ENCODE measurements at places on chromosomes 12 and 14. TPM values are rescaled to one million over a fixed set of nuclear protein-coding genes. Genes with fewer than 3 reads are reported as not detected.

GRCh38 chr12:132700212-132700822 is 10.3 kb upstream of the PGAM5 start:
- no peak for DNase-seq

DNA sequence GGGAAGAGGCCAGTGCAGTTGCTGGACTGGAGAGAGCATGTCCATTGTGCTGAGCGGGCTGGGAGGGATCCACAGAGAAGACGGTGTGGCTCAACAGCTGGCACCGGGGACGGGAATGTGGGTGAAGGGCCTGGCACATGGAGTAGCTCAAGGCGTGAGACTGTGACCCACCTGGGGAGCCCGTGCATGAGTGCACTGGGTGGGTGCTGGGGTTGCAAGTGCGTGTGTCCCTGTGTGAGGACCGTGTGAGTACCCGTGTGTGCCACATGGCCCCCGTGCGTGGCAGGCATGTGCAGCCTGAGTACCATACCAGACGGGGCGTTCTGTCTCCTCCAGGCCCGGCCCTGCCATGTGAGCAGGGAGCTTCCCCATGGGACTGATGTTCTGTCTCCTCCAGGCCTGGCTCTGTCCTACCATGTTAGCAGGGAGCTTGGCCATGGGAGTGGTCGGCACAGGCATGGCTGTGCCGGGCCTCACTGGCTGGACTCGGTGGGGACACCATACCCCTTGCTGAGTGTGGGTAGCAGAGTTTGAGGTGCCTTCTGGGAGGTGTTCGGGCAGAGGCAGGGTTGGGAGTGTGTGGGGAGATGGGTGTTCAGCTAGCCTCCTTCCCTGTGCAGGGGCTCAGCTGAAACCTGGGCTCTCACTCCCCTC is 234.4 kb downstream of the TMEM121 start:
- no peak for DNase-seq

DNA sequence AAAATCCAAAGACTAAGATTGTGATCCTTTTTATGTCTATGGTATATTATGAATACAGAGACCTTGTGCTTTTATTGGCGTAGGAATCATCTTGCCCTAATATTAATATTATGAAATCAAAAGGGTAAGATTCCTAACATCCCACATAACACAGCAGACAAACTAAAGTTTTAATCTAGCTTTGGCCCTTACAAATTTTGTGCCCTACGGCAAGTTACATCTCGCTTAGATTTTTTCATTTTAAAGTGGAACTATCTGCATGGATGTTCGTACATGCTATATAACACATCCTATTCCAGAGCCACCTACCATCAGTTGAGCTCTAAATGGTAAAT is 217 bp upstream of the SMIM10L1 start:
- DNase-seq, result no peak

DNA sequence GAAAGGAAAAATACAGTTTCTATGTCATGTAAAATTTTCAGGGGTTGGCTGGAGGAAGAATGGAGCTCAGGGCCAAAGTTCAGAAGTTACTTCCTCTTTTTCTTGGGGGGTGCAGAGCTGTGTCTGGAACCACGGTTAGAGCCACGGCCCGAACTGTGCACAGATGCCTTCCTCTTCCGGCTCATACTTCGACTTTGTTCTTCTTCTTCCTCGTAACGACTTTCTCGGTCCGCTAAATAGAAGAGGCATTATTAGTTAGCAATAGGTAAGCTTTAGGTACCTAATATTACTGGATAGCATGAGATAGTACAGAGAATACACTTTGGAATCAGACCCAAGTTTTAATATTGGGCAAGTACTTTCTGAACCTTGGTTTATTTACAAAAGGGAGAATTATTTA is 31.2 kb downstream of the SUPT16H start:
- no peak for DNase-seq

- no peak for DNase-seq
Measured at GRCh38 chr12:48615681-48616080, 45.8 kb upstream of the LALBA start.

DNA sequence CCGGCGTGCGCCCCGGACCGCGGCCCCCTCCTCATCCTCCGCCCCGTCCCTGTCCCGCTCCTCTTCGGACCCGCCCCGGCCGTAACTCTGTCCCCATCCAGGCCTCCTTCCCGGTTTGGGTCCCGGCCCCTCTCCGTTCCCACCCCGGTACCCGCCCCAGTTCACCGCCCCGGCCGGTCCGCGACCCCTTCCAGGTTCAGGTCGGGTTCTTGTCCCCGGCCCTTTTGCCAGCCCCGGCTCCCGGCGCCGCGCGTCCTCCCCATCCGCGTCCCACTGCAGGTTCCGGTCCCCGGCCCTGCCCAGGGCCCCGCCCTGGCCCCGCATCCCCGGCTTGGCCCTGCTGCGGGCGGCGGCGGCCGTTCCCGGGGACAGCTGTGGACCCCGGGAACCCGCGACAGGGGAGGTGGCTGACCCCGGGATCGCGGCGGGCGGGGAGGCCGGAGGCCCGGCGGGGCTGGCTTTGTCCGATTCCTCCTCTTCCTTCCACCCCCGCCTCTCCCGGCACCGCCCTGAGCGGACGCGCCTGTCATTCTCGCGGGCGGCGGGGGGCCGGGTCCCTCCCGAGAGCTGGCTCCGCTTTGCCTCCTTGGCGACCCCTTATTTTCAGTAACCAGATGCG is 601 bp downstream of the KLC1 start:
- DNase-seq, result peak; percentile 36

- no peak for DNase-seq
Measured at GRCh38 chr12:48750215-48750614, 33.7 kb upstream of the CCNT1 start.

DNA sequence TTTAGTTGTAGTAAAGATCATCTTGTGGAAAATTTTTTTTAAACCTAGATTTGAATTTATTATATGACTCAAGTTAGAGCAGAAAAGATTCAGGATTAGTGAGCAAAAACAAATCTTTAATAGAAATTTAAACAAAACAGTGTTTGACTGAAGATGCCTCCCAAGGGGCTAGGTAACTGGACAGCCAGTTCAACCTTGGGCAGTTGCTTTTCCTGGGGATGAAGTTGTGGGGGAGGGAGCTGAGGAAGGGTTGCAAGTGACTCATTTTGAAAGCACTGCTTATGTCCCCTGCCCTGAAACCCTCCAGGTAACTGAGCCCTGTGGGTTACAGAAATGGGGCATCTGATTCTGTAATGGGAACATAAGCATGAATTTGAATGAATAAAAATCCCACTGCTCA is 13.1 kb downstream of the CFAP54 start:
- no peak for DNase-seq

DNA sequence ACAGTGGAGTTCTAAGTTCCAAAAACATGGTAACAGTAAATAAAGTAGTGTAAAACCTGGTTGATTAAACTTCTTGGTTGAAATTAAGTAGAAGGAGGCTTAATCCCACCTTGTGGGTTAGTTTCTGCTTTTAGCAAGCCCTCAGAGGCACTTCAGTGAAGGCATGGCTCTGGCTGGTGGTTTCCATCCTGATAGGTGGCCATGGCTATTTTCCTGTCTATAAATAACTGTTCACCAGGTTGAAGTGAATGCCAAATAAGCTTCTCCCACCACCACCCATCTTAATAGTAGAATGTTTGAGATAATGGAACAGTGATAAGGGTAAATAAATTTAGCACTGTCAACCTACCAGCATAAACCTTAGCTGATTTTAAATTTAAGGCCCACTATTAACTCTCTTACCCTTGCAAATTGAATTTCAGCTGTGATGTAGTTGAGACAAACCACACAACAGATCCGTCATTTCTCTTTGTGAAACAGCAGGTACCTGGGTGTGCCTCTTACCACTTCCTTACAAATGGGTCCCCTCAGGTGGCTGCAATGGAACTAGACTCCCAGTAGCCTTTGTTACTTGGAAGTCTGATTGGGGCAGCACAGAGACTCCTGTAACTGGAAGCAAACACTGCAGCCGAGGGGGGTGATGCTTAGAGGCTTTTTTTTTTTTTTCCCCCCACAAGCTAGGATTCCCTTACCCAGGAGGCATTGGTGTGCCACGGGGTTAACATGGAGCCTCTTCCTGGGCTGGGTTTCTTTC is 41.4 kb downstream of the DAAM1 start:
- DNase-seq, result no peak

GRCh38 chr12:45730084-45730347 is 510 bp downstream of the ARID2 start:
- no peak for DNase-seq

- no peak for DNase-seq
Measured at GRCh38 chr14:53401646-53402045, 248.5 kb upstream of the DDHD1 start.

GRCh38 chr14:67729072-67729885 is 27.6 kb downstream of the RDH12 start:
- peak; percentile 75 for DNase-seq

DNA sequence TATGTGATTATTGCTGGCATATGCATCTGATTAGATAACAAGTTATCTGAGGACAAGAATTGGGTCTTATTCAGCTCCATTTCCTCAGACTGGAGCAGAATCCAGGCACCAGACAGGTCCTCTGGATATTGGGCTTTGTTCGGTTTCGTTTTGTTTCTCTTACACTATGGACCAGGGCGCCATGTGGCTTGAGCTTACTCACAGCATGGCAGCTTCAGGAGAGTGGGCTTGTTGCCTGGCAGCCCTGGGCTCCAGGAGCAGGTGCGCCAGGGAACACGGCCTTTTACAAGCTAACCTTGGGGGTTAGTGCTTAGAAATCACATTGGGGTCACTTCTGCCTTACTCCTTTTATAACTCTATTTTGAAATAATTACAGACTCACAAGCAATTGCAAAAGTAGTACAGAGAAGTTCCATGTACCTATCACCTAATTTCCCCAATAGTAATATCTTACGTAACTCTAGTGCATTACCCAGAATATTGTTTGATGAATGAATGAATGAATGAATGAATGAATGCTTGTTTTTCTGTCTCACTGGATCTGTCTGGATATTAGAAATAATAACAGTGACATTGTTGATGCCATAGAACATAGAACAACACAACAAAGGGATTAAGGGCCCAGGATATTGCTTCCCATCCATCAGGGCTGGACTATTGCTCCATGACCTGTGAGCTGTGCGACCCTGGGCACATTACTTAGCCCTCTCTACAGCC is 39.0 kb downstream of the CMKLR1 start:
- no peak for DNase-seq

- no peak for DNase-seq
Measured at GRCh38 chr12:116257215-116257614, 20.3 kb downstream of the MED13L start.

GRCh38 chr12:111271674-111272418 is 97.0 kb downstream of the PHETA1 start:
- no peak for DNase-seq

RNASE3 gene
- total RNA-seq, result 0.52 TPM

PTPRO gene
- 1.9 TPM for total RNA-seq

MEG3 gene
- 132 TPM for total RNA-seq

CYP46A1 gene
- total RNA-seq, result 1.8 TPM

CBLN3 gene
- total RNA-seq, result 14.0 TPM

VASH1 gene
- total RNA-seq, result 18.4 TPM

HSPA2 gene
- 16.2 TPM for total RNA-seq

REM2 gene
- 1.4 TPM for total RNA-seq

ATXN7L3B gene
- 45.9 TPM for total RNA-seq
